ENCODE measurements at places on chromosomes 2 and 18.

- no peak for DNase-seq
These were observed 8.3 kb upstream of the ARHGEF4 start for GRCh38 chr2:130828461-130828860.

DNA sequence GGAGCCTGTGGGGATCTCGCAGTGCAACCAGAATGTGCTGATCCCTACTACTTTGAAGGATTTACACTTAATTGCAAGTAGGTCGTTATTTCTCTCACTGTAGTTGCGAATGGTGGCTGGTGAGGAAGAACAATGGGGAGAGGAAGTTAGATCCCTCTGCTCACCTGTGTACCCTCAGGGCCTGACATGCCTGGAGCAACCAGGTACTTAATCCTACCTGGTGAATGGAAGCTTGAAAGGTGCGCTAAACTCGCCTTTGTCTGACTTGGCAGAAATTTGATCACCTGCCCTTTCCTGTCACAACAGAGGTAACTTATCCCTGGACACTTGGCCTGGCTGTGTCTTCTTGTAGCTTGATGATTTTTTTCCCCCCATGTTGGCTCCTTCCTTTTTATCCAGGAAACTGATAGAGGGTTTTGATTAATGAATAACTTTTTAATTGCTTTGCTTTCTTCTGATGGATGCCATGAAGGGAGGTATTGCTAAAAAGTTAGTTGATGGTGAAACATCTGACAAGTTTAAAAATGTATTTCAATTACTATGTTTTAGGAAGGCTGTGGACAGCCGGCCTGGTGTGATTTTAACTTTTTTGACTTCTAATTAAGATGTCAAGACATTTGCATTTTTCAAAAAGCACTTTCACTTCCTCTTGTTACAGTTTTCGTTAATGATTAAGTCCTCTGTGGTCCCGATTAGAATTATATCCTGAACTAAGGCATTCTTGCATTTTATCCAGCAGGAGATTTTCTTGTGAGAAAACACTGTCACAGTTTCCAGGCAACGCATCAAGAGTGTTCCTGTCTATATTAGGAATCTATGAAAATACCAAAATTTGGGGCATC is 9.2 kb downstream of the SGPP2 start:
- peak; percentile 87 for DNase-seq

DNA sequence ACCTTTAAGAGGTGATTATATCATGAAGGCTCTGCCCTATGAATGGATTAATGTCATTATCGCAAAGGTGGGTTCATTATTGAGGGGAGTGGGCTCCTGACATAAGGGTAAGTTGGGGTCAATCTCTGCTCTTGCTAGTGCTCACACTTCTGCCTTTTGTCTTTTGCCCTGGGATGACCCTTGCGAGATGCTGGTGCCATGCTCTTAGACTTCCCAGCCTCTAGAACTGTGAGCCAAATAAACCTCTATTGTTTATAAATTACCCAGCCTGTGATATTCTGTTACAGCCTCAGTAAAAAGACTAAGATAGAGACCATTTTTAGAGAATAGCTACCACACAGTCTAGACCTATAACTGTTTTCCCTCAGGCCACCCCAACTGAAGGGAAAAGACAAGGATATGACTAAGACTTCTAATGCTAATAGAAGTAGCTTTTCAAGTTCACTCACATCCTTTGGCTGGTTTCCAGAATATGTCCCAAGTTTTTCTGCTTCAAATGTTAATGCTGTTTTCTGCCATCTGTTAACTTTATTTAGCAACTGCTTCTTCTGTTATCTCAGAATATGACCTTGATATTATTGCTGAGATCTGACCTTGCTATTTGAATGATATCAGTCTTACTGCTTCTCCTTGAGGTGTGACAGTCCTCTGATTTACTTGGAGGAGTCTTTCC is 65.1 kb upstream of the STAM2 start:
- DNase-seq: no peak

DNA sequence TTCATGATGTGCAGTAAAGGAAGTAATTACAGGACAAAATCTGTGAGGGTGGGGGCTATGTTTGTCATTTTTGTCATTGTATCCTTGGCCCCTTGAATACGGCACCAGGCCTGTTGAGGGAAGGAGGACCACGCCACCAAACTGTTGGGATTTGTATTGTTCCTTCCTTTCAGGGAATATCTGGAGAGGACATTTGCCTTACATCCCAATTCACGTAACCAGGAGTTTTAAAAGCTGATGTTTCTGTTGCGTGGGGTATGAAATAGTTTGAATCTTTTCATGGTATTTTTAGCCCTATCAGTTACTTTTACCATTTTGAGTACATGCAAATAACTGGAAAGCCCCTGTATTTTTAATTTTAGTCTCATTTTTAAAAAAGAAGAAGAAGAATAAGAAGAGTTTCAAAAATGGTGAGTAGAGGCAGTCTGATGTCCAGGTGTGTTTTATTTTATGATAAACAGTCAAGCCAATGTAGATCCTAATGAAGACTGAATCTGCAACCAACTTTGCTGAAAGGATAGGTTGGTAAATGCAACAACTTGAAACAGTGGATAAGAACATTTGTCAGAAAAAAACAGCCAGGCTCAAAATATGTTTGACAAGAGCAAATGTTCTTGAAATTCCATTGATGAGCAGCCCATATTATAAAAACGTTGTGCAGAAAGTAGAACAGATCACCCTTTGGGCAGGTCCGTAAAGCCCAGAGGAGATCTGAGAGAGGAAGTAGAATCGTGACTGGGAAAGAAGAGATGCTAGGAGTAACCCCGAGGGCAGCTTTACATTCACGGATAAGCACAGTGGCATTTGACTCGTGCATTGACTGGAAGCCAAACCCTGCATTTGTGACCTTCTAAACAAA is 54.5 kb downstream of the RASGRP3 start:
- DNase-seq: no peak

GRCh38 chr2:125746321-125747164 is 909.4 kb upstream of the GYPC start:
- DNase-seq: no peak

GRCh38 chr18:58114766-58115165 is 70.7 kb downstream of the NEDD4L start:
- no peak for DNase-seq

DNA sequence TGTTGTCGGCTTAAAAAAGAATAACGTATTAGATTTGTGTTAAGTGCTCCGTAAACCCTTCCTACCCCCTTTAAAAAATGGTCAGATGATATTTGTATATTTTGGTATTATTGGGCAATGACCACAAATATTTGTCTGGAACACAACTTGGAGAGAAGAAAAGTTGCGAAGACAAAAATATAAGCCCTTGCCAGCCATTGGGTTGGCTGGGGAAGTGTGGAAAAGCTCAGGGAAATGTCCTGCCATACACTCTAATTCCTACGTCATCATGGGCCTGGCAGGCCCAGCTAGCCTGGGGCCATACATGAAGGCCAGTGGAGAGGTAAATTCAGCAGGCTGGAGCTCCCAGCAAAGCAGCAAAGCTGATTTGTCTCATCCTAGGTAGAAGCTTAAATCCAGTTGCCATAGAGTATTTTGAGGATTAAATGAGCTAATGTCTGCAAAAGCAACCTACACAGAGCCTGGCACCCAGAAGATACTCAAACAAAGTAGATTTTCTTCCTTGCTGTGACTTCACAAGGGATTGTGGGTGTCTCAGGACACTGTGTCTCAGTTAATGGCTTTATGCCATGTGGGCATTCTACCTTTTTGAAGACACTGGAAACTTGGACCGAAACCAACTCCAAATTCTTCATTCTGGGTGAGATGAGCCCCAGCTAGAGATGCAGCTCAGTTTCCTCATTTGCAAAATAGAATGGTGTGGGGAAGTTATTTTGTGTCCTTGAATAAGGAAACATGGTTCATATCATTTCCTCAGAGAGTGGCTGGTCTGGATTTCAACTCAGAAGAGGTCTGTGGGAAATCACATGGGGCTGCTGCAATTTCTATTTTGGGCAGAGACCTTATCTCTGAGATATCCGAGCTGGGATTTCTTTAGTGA is 87.9 kb upstream of the MAP4K3 start:
- DNase-seq: no peak

DNA sequence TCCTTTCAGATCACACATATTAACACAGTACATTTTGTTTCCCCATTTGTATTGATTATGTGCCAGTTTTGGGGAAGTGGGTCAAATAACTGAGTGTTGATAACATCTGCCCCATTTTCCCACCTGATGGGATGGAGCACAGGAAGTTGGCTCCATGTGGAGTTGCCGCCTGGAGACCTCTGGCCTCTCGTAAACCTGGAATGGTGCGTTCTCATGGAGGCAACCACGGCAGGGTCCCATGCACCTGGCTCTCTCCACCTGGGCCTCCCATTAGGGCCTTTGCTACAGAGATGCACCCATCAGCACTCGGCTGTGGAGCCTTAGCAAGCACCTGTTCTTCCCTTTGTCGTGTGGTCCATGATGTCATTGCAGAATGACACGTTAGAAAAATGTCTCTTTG is 130.6 kb downstream of the MBP start:
- no peak for DNase-seq

GRCh38 chr2:144645083-144645778 is 125.3 kb upstream of the ZEB2 start:
- DNase-seq: no peak

DNA sequence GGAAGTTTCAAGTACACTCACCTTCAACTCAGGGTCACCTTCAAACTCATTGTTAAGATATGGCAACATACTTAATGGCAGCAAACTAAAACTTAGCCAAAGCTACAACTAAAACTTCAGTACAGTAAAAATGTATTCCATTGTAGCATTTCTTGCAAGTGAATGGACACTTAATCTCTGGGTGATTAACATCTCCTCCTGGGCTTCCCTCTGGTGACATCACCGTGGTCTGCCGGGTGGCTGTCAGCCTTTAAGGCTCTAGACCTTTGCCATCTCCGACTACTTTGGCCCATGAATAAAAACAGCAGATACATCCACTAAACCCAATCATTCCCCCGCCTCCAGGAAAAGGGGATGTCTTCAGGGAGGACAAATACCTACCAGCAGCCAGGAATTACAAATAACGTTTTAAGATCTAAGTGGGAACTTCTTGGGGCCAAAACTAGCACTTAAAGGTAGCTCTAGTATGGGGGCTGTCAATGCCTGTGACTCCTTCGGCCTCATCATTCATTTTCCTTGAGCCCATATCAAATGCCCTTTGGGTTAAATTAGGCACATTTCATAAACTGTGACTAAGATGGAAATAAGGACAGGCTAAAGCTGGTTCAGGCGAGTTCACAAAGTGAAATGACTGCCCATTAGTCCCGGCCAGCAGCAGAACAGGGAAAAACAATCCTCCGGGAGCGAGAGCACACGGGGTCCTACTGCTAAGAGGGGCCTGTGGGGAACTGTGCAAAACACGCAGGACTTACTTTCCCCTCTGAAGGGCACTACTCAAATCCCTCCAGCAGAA is 1.1 kb downstream of the TFCP2L1 start:
- no peak for DNase-seq

- DNase-seq: no peak
These were observed 1565.9 kb upstream of the ACVR2A start for GRCh38 chr2:146278881-146279280.

- no peak for DNase-seq
These were observed 83.8 kb downstream of the AGAP1 start for GRCh38 chr2:235577404-235578330.

DNA sequence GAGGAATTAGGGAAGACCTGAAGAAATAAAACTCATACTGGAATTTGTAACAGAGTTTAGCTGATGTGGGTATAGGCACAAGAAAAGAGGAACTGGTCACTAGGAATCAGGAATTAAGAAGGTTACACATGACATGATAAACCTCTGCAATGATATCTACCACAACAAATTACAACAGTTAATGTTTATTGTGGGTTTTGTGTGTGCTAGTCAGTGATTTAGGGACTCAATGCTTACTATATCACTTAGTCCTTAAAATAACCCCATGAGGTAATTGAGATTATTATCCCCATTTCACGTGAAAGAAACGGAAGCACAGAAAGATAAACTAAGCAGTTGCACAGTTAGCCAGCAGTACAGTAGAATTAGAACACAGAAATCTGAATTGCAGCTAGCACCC is 415.8 kb upstream of the ZEB2 start:
- DNase-seq: no peak
